ENCODE measurements at places on chromosomes 1 and 21.

GRCh38 chr21:42535602-42536171 lies 22.0 kb downstream of the SLC37A1 start:
- no peak for DNase-seq

GRCh38 chr1:50232336-50232735 lies 123.6 kb downstream of the ELAVL4 start:
- no peak for DNase-seq

DNA sequence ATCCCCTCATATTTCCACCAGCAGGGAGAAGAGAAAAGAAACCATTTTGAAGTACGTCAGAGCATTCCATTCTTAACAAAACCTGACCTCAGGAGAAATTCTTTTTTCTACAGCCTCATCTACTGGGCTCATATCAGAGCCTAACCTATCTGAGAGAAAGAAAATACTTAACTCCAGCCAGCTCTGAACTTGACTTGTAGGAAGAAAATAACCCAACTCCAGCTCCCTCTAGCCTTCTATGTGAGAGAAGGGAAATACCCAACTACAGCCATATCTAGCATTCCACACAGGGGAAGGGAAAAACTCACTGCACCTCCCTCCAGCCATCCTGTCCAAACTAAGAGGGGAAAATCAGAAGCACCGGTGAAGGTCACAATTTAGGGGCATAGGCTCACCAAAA lies 57.7 kb downstream of the SPATA6 start:
- DNase-seq: no peak

DNA sequence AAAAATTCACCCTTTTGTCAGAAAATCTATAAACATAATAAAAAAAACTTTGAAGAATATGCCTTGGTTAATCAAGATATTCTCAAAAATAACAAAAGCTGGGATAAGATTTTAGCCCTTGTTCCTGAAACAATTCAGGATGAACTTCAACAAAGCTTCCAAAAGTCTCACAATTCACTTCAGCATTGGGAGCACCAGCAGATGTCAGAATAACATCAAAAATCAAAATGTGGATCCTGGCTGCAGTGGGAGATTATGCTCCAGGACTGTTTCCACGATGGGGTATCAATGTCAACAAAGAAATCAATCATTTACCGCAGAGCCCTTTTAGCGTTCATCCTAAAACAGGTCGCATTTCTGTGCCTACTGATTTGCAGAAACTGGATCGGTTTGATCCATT lies 35.2 kb downstream of the ZNF670 start:
- no peak for DNase-seq
